ENCODE measurements at places on chromosomes 2 and 18.

DNA sequence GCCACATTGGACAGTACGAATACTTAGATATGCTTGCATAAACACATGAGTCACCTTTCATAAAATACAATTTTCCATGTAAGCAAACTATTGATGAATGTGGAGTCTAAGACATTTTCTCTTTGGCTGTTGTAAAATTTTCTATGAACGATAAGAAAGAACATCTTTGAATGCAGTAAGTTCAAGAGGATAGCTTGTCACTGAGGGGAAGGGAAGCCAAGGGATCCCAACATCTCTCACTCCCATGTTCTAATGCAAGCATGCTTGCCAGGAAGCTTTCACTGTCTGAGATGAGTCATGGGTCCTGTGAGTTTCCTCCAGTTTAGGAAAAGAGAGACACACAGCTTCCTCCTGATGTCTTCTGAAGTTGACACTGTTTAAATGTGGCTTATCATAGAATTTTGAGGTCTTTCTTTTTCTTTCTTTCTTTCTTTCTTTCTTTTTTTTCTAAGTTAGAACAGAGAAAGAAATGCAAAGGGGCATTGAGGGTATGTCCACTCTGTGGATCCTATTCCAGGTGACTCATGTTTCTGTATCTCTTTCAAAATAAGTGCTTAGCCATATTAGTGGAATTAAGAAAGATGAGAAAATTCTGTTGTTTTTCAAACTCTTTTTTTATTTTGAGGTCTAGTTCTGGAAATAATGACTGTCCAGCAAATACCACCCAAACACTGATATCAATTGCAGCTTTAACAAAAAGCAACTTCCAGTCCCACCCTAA, 146.6 kb downstream of the RDH14 start:
- no peak for DNase-seq

- no peak for DNase-seq
These were observed 22.9 kb downstream of the QPCT start for GRCh38 chr2:37367310-37367709.

GRCh38 chr2:28958689-28959088, 22.4 kb upstream of the TOGARAM2 start:
- peak; percentile 34 for DNase-seq

DNA sequence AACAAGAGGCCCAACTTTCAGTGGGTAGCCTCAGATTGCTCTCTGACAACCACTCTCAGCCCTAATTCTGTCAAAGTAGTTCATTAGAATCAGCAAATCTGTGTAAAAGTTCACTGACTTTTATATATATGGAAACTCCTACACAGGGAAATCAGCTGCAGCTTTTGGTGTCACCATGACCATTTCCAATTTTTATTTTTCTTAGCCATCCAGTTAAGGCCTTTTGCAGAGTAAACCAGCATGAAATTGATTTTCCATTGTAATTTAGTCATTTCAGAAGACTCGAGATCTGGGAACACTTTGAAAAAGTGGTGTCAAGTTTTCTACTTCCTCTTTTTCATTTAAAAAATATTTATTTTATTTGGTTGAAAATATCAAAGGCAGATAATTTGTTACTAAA, 263.2 kb downstream of the TMEM182 start:
- no peak for DNase-seq

- DNase-seq, result no peak
These were observed 88.8 kb upstream of the RAB27B start for GRCh38 chr18:54739476-54739875.

GRCh38 chr2:201996679-201997314, 36.9 kb upstream of the FZD7 start:
- DNase-seq, result no peak

DNA sequence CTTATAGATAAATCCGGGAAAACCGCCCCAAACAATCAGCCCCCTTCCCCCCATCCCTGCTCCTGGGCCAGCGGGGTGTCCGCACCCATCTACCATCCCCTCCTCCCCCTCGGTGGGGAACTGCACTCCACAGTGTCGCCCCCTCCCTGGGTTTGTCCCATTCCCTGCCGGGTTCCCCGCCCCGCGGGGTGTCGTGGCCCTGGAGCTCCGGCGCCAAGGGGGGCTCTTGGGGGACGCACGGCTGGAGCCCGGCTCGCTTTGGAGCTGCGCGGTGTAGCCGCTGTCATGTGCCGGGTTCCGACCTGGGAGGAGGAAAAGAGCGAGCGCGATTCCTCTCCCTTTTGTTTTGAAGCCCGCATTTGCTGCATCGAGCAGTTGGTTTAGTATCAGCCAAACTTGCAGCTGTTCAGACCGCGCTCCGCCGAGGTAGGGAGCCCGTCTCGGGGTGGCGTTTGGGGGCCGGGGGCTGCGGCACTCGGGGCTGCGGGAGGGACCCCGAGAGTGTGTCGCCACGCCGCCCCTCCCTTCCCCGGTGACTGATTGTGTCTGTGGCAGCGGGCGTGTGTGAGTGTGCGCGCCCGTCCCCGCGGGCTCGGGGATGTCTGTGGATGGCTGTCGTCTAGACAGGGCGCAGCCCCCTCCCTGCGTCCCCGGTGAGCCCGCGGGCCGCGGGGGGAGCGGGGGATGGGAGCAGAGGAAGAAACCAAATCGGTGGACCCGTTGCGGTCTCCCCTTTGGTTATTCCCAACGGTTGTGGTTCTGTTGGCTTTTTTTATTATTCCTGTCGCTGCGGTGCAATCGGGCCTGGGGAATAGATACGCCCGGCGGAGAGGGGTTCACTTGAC, 797 bp downstream of the CTIF start:
- DNase-seq, result peak; percentile 38

GRCh38 chr2:17627434-17627833, 86.9 kb downstream of the VSNL1 start:
- no peak for DNase-seq

- no peak for DNase-seq
These were observed 224.1 kb upstream of the DPP10 start for GRCh38 chr2:114218383-114218782.

DNA sequence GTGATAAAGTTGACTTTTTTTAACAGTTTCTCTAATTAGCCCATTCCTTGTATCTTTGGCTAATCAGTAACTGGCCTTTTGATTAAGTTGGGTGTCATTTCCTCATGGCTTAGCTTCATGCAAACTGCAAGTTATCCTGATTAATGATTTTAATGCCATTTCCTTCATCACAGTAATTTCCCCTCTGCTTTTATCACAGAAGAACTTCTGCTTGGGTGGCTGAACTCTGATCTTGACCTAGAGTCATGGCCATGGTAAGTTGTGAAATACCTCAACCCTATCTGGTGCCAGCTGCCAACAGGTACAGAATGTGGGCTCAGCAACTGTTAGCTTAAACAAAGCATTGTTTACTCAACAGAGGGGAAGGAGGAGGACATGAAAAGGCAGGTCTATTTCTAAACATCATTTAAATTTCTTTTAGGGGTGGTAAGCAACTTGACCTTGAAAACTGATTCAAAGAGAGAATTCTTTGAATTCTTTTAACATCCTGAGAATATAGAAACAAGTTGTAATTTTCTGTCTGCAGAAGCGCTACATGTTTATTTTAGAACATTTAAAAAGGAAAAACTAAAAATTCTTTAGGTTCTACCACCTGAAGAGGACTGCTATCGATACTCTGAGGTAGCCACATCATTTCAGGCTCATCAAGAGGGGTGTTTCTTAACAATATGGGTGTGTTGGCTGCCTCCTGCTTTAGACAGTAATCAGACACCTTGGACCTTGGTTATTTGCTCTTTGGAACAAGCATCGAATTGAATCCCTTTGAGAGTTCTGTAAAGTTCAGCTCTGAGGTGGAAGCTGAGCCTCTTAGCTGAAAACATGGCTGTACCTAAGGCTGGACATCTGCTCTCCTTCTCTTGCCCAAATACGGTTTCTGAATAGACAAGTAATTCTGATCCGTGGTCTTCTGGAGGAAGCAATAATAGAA, 39.7 kb downstream of the ANXA4 start:
- DNase-seq, result no peak

DNA sequence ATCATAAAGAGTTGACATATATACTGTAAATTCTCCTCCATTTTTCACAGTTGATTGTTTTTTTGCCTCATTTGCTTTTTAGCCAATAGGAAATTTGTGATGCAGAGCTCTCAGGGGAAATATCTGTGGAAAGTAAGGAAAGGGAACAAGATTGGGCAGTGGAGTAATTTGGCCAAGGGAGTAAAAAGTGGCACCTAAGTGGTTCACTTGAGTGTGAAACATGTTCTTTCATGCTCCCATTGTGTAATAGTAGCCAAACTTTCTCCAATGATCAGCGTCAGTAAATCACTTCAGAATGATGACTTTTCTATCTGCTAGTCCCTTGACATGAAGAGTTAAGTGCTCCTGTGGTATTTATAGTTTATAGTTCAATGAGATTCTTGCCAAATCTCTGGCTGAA, 141.9 kb upstream of the KCNJ3 start:
- DNase-seq, result no peak

GRCh38 chr2:235677276-235677788, 183.5 kb downstream of the AGAP1 start:
- DNase-seq, result no peak

DNA sequence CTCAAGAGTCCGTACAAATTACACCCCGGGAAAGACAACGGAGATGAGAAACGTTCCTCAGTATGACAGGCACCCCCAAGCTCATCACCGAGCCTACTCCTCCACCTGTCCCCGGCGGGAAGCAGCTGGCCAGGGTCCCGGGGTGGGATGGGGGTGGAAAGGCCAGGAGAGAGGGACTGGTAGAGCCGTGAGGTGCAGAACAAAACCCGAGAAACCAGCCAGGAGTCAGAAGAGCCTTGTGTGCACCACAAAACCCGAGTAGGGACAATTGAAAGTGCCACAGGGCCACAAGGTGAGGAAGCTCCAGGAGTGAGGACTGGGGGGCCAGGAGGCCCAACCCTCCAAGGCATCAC, 75.5 kb upstream of the SALL3 start:
- DNase-seq, result no peak

- no peak for DNase-seq
These were observed 226.0 kb upstream of the CTAGE1 start for GRCh38 chr18:22643731-22644130.

GRCh38 chr2:84959095-84959565, 11.8 kb upstream of the KCMF1 start:
- DNase-seq, result no peak

DNA sequence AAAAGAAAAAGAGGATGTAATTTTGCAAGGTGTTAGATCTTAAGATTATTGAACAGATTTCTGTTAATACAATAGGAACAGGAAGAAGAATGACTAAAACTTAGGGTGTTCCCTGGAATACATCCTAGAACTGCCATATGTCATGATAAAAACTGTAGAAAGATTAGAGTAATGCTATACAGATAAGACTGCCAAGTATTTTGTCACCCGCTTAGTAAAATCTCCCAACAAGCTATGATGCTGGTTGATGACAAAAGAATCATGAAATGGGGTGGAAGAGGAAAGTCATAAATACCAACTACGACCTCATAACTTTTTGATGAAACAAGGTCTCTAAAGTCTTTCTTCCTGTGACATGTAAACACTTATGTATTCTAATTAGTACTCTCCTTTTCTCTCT, 163.6 kb upstream of the COL3A1 start:
- DNase-seq, result no peak

DNA sequence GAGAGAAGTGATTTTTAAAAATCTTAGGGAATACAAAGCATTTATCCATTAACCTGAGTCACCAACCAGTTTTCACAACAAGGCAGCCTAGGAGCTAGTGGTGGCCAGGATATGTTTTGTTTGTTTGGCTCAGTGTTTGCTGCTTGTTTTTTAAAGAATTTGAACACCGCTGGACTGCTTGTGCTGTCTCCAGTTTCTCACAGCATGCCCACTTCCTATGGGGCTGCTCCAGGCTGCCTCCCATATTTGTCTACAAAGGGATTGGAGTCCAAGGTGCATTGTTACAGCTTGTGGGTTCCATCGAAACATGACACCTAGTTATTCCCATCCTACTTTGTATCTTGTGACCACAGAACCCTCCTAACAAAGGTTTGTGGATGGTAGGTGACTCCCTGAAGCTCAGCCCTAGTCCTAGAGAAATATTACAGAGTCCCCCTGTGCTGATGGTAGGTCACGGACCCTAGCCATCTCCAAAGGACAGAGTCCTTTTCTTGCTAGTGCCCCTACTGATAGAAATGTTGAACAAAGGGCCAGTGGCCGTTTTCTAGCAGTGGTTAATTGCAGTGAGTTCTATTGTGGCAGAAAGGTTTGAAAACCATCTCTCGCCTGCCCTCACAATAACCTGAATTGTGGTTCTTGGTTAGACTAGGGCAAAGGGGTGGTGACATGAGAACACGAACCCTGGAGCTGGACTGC, 23.2 kb downstream of the GPR39 start:
- DNase-seq, result no peak

- no peak for DNase-seq
These were observed 1066.2 kb downstream of the TDRD15 start for GRCh38 chr2:22189893-22190480.

GRCh38 chr2:230927711-230928341, 2.8 kb upstream of the GPR55 start:
- no peak for DNase-seq

DNA sequence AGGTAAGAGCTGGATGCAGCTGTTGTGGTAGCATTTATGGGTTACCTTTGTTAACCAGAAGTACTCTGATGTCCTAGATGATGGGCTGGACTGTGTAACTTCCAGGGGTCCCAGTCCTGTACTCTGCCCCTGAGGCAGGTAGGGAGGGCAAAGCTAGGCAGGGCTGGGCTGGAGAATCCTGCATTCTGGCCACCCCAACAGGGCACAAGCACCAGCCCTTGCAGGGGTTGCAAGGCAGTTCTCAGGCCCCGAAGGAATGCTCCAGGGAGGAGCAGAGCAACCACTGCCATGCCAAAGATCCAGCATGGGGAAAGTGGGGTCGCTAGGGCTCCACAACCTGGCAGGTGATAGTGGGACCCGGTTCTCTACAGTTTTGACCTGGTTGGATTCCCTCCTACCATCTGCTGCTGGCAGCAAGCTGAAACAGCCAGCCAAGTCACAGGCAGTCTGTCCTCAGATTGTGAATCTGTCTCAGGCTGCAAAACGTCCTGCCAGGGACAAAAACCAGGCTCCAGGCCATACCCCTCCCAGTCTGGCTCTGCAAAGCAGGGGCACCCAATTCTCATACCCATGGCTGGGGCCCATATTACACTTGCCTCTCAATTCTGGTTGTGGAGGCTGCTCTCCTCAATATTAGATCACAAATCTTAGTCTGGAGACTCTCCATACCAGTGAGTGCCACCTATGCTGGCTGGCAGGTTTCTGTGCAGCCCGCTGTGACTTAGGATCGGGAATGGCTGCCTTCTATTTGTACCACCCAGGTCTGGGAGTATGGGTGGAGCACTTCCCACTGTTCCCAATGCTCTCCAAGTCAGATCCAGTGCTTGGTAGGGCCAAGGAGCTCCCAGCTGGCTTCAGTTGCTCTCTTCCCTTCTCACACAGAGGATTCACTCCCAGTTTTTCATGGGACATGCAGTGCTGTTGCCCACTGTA, 61.1 kb downstream of the SMCHD1 start:
- no peak for DNase-seq

GRCh38 chr18:70046207-70046606, 98.5 kb upstream of the CD226 start:
- no peak for DNase-seq

DNA sequence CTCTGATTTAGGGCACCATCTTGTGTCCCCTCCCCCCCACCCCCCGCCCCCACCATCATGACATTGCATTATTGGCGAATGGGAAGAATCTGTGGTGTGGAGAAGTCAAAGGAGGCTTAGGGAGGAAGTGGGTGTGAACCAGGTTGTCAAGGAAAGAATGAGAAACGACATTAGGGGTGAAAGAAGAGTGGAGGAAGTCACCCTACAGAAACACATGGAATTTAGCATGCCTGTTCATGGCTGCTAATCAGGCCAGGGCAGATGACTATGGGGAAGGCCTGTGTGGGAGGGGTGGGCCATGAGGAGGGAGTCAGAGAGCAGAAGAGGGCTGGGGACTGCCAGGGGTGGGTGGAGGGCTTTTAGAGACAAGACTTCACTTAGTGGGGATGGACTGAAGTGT, 81.6 kb downstream of the AOX1 start:
- no peak for DNase-seq
